ENCODE measurements at places on chromosomes 6 and 20.

DNA sequence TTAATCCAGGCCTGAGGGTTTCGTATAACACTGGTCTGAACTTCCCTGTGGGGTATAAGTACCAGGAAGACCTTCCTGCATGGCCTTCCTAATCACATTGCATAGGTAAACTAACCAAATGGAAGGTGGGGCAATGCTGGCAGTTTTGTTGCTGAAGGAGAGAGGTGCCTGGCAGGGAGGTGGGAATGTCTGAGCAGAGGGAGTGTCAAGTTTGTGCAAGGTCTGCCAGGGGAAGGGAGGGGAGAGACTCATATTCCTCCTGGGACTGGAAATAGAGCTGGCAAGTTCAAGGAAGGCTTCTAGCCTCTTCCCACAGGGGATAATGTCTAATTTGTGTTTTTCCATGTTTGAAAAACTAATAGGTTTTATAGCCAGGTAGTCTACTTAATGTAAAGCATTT lies 70.6 kb downstream of the HDDC2 start:
- DNase-seq: no peak

DNA sequence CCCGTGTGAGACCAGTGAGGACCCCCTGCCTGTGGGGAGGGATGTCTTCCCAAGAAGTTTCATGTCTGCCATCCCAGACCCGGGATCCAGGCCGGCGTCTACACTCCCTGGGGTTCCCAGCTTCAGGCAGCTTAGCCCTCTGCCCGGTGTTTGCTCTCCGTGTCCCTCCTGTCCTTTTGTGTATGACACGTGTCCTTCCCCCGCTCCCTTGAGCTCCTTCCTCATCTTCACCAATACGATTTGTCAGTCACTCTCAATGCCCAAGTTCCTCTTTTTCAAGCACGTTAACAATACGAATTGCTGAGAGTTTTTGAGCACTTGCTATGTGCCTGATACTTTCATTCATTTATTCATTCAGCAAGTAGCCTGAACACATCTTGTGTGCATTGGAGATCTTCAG lies 115.6 kb upstream of the PTPN1 start:
- no peak for DNase-seq

DNA sequence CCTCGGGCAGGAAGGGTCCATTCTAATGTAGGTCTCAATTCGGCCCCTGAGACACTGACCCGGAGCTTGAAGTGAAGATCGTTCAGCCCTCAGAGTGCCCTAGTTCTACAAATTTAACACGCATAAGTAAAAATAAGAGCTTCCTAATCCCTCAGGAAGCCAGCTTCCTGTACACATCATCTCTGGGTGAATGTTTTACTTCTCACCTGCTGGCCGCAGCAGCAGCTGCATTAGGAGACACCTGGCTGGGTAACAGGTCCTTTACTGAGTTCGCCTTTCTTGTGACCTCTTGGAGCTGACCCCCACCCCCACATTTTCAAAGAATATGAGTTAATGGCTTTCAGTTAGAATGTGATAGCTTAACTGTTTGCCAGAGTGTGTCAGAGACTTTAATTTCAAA lies 165.0 kb downstream of the SMOC2 start:
- DNase-seq: no peak

GRCh38 chr20:5918856-5919625 lies 31.3 kb downstream of the TRMT6 start:
- peak; percentile 67 for DNase-seq

DNA sequence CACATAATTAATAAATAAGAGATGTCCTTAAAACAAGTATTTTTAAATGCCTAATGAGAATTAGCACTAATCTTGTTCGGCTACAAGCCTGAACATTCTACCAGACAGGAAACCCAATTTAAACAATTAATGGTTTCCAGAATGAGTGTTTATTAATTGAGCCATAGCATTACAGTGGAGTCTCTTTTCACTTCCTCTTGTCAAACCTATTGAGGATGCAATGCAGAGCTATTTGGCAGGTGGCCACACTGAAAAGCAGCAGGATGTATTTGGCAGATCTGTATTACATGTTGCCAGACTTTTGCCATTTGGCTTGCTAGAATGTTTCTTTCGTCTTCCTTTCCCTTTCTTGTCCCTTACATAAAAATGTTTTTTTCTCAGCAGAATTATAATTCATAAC lies 475.2 kb upstream of the MARCKS start:
- DNase-seq: peak; percentile 31

DNA sequence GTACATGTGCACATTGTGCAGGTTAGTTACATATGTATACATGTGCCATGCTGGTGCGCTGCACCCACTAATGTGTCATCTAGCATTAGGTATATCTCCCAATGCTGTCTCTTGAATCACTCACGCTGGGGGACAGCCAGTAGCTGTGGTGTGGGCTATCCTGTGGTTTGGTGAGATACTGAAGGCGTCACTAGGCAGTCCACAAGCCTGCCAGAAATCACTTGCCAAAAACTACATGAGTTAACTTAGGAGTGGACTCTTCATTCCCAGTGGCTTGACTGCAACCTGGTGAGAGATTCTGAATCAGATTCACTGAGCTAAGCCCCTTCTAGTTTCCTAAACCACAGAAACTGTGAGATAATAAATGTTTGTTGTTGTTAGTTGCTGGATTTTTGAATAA lies 191.3 kb downstream of the TSHZ2 start:
- DNase-seq: no peak

DNA sequence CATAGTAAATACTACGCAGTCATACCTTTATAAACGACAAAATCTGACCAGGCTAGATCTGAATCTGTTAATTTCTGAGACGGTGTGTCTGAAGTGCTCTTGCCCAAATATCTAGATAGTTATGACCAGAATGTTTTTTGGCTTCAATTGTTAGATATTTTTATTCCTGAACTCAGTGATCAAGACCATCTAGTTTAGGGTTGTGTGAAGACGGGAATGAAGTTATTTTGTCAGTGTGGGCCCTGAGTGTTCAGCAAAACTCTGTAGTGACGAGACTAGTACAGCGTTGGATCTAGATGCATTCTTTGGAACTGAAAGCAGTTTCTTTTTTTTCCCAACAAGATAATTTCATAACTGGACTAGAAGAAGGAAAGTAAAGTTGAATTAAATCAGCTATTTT lies 3.1 kb downstream of the STXBP5 start:
- DNase-seq: no peak

DNA sequence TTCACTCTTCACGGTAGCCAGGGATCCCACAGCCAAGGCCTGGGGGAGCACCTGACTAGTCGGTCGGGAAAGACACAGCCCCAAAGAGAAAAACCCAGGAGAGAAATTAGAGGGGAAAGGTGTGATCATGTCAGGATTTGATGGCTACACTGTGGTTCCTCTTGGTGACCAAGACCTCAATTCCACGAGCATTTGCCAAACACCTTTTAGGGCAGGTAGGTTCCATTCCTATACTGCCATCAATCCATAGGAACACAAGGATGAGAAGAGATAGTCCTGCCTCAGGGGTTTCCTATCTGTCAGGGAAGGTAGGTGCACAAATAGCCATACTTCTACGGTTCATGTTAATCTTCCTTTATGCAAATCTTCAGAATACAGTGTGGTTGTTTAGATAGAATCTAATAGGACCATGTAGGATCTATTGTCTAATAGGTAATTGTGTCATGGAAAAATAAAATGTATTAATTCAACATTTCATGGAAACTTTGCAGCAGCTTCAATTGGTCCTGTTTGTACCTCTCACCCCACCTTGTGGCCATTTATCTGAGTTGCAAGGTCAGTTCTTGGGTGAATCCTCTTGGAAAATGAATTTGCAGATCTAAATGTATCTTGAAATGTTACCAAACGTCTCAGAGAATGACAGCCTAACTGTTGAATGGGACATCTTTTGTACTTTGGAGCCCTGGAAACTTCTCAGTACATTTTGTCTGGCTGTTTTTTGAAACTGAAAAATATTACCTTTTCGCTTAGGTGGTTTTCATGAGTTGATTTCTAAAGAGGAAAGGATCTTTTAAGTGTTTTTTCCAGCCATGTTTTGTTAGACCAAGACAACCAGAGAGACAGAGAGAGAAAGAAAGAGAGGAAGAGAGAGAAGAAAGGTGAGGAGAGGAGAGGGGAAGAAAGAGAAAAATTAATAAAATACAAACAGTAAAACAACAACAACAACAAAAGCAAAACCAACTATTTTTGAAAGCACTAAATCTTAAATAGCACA lies 33.7 kb upstream of the IYD start:
- DNase-seq: peak; percentile 73

DNA sequence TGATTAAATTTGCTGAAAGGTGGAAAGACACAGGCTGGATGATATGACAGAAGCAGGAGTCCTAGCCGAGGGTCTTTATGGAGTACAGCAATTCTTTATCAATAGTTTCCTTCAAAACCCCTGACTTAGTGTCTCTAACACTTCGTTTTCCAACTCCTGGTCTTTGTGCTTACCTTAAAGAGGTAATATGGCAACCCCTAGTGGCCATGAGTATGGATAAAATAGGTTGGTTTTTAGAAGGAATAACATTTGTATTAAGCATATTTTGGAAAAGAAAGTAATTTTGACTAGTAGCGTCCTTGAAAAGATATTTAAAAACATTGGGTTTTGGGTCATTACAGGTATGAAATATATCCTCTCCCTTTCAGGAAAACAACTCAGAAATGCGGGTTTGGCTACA lies 51.9 kb downstream of the VGLL2 start:
- peak; percentile 4 for DNase-seq

- no peak for DNase-seq
Measured at GRCh38 chr6:46134216-46134615, 4.4 kb downstream of the ENPP4 start.

GRCh38 chr6:26333476-26334297 lies 31.3 kb upstream of the BTN3A2 start:
- DNase-seq: no peak

- no peak for DNase-seq
Measured at GRCh38 chr6:17299750-17300149, 18.6 kb downstream of the RBM24 start.

- DNase-seq: no peak
Measured at GRCh38 chr6:51817832-51818231, 269.6 kb downstream of the PKHD1 start.

GRCh38 chr6:36825452-36825851 lies 13.8 kb downstream of the CPNE5 start:
- no peak for DNase-seq

- no peak for DNase-seq
Measured at GRCh38 chr6:40579101-40579500, 8.1 kb downstream of the LRFN2 start.

- no peak for DNase-seq
Measured at GRCh38 chr6:6008089-6008647, 1.4 kb upstream of the NRN1 start.

DNA sequence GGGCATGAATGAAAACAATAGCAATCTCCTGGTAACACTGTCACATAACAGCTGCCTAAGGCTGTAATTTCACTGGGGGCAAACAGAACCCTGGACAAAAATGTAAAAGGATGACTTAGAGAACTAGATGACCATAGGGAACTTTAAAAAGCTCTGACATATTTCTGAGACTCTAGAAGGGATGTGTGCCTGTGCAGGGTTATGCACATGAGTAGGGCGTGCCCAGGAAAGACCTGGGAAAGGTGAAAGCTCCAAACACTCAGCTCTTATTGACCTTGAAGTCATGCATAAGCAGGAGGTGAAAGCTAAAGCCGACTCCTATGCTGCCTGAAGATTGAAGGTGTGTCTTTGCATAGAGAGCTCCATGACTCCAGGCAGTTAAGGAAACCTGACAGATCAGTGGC lies 118.4 kb upstream of the BTBD3 start:
- no peak for DNase-seq

DNA sequence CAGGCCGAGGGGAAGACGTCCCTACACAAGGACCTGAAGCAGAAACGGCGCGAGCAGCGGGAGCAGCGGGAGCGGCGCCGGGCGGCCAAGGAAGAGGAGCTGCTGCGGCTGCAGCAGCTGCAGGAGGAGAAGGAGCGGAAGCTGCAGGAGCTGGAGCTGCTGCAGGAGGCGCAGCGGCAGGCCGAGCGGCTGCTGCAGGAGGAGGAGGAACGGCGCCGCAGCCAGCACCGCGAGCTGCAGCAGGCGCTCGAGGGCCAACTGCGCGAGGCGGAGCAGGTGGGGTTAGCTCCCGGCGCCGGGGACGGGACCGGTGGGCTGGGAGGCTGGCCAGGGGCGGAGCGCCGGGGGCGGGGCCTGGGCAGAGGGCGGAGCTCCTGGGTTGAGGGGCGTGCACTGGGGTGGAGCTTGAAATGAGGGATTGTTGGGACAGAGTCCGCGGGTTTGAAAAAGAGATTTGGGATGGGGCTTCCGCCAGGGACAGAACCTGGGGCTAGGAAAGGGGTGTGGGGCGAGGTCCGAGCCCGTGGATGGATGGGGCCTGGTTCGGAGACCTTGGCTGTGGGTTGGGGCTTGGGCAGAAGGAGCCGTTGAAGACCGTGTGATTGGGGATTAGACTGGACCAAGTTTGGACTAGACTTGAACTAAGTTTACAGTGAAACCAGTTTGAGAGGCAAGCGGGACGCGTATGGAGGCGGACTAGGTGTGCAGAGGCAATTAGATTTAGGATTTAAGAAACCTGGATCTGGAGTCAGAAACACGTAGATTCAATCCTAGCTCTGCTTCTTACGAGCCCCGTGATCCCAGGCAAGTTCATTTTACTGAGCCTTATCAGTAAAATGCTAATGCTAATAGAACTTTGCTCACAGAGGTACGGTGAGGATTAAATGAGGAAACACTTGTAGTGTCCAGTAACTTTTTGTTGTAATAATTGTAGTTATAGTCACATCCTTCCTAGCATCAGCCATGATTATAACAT lies 20.9 kb downstream of the DEF6 start:
- peak; percentile 75 for DNase-seq

Measured in umbilical cord (tissue), 2 donors.